Substantia nigra (tissue), 51 donors: ENCODE measurements at places on chromosomes 16 and 17.
A peak's percentile ranks its signal among the peaks of the same experiment; 100 is the strongest.

DNA sequence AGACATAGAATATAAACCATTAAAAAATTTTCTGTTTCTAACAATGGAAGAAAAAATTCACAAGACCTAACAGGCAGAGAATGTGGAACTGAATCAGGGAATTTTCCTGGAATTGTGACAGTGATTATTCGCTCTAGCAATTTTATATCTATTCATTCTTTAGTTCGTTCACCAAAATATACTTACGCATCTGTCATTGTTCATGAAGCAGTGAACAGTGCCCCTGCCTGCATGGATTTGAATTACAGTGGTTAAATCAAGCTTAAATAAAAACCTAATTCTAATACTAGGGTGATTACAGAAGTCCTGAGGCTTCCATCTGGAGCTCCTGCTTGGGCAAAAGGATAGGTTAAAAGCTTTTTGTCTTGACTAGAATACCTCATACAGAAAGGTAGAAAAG, 48.6 kb downstream of the ABCA8 start:
- DNase-seq: no peak

DNA sequence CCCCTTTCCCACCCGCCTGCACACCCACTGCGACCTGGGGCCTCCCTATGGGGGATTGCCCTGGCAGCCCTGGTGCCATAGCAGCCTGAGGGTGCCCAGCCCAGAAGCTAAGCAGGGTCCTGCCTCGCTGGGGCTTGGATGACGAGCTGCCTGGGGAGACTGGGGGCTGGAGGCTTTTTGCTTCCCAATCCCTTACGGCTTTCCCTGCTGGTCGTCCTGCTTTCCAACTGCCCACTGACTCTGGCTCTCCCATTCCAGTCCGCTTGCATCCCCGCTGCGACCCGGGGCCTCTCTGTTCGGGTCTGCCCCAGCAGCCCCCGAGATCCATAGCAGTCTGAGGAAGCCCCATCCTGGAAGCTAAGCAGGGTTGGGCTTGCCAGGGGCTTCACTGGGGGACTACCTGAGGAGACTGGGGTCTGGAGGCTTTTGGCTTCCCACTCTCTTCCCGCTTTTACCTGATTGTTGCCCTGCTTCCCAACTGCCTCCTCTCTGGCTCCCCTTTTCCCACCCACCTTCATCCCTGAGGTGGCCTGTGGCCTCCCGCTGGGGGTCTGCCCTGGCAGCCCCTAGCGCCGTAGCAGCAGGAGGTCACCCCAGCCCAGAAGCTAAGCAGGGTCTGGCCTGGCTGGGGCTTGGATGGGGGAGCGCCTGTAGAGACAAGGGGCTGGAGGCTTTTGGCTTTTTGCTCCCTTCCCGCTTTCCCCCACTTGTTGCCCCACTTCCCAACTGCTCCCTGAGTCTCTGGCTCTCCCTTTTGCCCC, 2292.8 kb downstream of the TP53TG3F start:
- DNase-seq: no peak

DNA sequence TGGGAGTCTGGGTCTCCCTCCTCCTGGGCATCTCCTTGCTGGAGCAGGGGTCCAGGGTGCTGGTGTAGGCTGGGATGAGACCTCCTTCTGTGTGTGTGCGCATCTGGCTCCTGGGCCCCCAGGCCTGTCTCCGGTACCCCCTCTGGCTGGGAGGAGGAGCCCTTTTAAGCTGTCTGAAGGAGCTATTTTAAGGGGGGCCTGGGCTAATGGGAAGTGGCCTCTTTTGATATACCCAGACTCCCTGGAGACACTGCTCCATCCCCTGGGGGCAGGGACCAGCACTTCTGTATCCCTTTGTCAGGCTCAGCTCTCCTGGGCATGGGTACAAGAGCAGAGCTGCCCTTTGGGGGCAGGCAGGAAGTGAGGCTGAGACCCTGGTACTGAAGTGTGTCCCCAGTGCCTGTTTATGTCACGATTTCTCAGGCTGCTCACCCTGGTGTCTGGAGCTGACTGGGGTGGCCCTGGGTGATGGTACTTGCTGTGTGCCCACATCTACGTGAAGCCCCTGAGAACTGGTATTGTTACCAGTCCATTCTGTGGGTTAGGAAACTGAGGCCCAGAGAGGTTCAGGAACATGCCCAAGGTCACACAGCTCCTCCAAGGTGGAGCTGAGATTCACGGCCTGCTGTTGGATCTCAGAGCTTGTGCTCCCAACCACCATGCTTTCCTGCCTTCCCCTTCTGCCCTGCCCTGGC, 6.5 kb downstream of the ADCY7 start:
- DNase-seq: no peak

- DNase-seq: no peak
Measured at GRCh38 chr17:29866746-29867404, 63.2 kb downstream of the SSH2 start.

DNA sequence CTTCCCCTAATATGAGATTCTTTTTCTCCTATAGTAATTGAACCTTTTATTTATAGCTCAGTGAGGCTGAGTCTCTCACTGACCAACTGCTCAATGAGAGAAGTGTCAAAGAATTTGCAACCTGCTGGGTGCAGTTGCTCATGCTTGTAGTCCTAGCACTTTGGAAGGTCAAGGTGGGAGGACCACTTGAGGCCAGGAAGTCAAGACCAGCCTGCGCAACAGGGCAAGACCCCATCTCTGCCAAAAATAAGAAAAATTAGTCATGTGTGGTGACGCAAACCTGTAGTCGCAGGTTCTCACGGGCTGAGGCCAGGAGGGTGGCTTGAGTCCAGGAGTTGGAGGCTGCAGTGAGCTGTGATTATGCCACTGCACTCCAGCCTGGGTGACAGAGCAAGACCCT, 30.9 kb upstream of the CRYBA1 start:
- no peak for DNase-seq

- DNase-seq: no peak
Measured at GRCh38 chr16:89319886-89320781, 102.6 kb downstream of the ZNF778 start.

GRCh38 chr17:50326831-50327364, 19.0 kb upstream of the XYLT2 start:
- DNase-seq: no peak

GRCh38 chr16:56576585-56577299, 11.9 kb downstream of the MT4 start:
- peak; percentile 34 for DNase-seq

GRCh38 chr17:36938566-36939051, 1.3 kb downstream of the LHX1 start:
- no peak for DNase-seq

DNA sequence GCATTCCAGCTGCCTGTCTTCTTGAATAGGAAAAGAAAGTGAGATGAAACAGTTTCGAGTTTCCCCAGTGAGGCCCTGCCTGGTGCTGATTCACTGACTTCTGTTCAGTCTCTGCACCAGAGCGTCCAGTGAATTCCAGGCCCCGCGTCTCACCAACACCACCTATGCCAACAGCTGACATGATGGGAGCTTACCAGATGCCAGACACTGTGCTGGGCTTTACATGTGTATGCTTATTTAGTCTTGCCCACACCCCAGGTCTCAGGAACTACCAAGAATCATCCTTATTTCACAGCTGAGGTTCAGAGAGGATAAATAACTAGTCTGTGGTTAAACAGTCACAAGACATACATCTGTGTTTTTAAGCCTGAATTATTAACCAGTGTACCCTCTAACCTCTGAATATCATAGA, 29.1 kb upstream of the IRX6 start:
- DNase-seq: no peak

DNA sequence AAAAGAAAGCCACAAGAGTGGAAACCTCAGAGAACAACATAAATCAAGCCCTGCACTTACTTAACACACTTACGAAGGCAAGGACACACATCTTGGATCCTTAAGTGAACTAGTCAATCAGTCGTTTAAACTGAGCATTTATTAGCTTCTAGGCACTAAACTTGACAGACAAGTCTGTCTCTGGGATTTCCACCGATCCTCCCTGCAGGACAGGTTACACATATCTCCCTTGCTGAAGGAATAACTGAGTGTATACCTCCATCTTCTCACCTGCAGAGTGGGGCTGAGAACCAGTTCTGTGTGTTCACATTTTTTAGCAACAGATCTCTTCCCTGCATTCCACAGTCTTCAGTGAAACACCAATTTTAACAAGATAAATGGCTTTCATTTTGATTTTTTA, 8.9 kb downstream of the GP2 start:
- DNase-seq: no peak

DNA sequence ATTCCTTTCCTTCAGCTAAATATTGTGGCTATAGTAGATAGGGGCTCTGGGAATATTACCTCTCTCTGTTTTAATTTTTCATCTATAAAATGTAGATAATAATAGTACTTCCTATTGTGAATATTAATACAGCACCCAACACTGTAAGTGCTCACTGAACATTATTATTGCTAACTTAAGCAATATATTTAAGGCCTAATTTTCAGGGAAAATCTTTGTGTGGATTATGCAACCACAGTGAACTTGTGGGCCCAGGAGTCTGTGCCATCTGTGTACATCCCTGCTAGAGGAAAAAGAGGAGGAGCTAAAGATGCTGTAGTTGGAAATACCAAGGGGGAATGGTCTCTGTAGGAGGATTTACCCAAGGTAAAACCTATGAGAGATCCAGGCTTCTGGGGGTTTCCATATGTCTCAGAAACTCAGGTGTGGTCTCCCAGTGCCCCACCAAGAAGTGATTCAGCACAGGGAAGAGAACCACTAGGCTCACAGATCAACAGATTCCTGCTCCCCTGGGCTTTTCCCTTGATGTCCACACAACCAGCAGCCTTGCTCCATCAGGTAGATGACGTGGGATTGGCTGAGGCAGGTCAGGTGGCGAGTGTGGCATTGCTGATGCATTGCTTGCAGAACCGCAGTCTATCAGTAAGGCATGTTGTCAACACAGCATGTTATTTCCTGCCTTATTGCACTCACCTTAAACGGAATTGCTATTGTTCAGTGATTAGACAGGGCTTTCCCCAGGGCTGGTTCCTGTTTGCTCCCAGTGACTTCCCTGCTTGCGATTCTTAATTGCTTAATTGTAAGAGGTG, 1.6 kb upstream of the N4BP1 start:
- DNase-seq: no peak

- no peak for DNase-seq
Measured at GRCh38 chr16:12398029-12398682, 405.5 kb downstream of the CPPED1 start.

- DNase-seq: no peak
Measured at GRCh38 chr17:66272811-66273585, 29.4 kb upstream of the PRKCA start.

DNA sequence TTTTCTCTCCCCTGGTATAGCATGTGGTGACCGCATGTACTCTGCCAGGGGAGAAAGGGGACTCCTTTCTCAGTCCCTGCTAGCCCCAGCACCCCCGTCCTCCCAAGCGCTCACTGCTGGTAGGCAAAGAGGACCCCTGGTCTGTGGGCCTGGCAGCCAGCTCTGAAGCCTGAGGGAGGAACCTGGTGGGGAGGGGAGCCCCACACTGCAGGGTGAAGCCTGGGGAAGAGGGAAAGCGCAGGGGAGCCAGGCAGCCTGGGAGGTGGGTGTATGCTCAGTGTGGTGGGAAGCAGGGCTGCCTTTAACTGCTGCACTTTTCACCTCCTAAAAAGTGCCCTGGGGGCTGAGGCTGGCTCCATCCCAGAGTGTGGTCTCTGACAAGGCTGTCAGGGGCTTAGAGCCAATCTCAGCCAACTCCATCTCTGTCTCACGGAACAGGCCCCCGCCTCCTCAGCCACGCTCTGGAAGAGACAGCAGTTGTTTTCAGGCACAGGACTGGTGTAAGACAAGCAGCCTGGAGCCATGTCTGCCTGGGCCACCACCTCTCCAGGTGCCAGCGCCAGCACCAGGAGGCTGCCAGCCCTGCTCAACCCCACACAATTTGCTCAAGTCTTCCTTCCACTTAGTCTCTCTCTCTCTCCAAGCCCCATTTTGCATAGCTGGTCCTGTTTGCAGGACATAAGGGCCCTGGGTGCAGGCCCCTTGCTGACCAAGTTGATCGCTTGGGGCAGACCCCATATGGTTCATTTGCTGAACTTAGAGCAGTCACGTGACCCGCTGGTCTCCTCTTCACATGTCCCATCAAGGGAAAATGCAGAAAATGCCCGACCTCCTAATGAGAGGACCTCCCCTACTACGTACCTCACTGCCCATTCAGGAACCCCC, 14.7 kb upstream of the TBX2 start:
- DNase-seq: no peak

DNA sequence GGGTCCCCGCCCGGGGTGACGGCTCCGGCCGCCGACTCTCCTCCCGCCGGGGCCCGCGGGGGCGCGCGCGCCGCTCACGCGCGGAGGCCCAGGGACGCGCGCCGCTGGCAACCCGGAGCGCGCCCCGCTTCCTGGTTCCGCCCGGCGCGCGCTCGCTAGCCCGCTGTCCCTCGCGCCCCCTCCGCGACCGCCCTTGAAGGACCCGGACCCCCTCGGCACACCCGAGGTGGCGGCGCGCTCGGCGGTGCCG, at the start of gene STAT5B:
Gene STAT5B, minus strand, starts transcription at position 33 of the 250 bp plus-strand sequence. CDS start 44,264 bp downstream, outside the sequence.
- DNase-seq: peak; percentile 44

DNA sequence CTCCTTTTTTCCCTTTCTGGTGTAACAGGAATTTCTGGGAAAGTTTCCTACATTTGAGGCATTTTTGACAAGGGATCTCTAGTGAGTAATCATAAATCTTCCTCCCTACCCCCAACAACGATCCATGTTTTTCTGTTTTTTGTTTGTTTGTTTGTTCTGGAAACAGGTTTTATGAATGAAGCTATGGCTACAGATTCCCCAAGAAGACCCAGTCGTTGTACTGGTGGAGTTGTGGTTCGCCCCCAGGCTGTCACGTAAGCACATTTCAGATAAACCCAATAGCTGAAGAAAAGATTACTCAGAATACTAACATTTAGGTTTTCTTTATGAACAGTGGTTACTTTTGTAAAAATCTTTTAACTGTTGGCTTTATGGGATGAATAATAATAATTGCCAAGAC, 1.6 kb downstream of the BCAS3 start:
- DNase-seq: no peak
